ENCODE measurements at places on chromosomes 6 and 20.
A peak's percentile ranks its signal among the peaks of the same experiment; 100 is the strongest.

GRCh38 chr6:139378882-139379341, 4.5 kb upstream of the CITED2 start:
- DNase-seq, result peak; percentile 39

GRCh38 chr20:47711046-47711752, 74.1 kb downstream of the SULF2 start:
- DNase-seq, result no peak

- DNase-seq, result no peak
These were observed 1954.4 kb upstream of the DEFB115 start for GRCh38 chr20:29302979-29303644.

- DNase-seq, result no peak
These were observed 13.2 kb downstream of the FAM229B start for GRCh38 chr6:112100561-112100960.

GRCh38 chr20:438571-439469, 23.5 kb downstream of the TBC1D20 start:
- no peak for DNase-seq

DNA sequence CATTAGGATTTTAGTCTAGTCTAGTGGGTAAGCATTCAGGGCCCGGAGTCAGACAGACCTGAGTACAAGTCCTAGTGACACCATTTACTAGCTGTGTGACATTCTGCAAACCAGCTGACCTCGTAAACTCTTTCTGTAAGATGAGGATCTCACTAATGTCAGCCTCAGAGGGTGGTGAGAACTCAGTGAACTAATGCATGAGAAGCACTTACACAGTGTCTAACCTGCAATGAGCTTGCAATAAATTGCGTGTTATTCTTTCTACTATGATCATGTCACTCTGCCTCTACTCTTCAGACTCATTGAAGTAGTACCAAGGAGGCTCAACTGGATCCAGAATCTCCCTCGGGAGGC, 41.1 kb upstream of the ZNF831 start:
- DNase-seq, result no peak

DNA sequence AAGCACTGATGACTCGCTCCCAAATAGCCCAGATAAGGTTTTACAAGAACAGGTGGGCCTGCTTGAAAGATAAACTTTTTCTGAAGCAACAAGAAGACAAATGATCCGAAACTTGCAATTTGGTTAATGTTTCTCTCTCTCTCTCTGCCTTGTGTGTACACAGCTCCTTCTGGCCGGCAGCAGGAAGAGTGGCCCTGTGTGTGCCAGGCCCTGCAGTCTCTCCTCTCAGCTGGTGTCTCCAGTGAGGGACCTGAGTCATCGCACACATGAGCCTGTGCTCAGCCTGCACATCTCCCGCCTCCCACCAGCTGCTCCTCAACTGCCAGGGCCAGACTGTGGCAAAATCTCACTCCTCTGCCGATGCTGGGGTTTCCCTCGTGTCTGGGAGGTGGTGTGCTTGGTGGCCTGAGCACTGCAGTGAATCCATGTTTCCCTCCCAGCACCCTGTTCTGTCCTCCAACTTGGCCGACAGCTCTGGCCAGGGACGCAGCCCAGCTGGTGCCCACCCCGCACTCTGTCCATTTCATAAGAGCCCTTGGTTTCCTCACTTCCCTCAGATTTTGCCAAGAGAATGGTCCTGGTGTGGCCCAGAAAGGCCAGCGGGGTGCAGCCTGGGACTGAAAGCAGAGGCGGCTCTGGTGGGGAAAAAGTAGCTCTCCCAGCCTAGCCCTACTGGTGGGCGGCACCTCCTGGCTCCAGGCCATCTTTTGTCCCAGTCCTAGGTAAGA, 49.4 kb downstream of the ERMARD start:
- DNase-seq, result peak; percentile 66
